Occipital lobe (tissue), 3 donors: ENCODE measurements at places on chromosomes 11 and 22. TPM values are rescaled to one million over a fixed set of nuclear protein-coding genes. Genes with fewer than 3 reads are reported as not detected.

Gene POTEH
- total RNA-seq: not detected

Gene AQP11
- 5.9 TPM for total RNA-seq

Gene C11orf87
- total RNA-seq: 29.8 TPM

Gene PKP3
- total RNA-seq: under 0.01 TPM

Gene SYCE3
- not detected for total RNA-seq

Gene OR52B4
- not detected for total RNA-seq

Gene CCND1
- 14.0 TPM for total RNA-seq

Gene ST3GAL4
- total RNA-seq: 15.0 TPM

Gene GVQW3
- 19.2 TPM for total RNA-seq

Gene TRIM6
- 0.62 TPM for total RNA-seq

Gene SERHL2
- total RNA-seq: 5.6 TPM
